Posterior vena cava (tissue), 2 donors: ENCODE measurements at places on chromosomes 4 and X. TPM values are rescaled to one million over a fixed set of nuclear protein-coding genes. Genes with fewer than 3 reads are reported as not detected.

- no peak for DNase-seq
Observed at GRCh38 chr4:15035159-15035558, 32.9 kb downstream of the CPEB2 start.

Gene FMR1NB
- total RNA-seq, result not detected

DNA sequence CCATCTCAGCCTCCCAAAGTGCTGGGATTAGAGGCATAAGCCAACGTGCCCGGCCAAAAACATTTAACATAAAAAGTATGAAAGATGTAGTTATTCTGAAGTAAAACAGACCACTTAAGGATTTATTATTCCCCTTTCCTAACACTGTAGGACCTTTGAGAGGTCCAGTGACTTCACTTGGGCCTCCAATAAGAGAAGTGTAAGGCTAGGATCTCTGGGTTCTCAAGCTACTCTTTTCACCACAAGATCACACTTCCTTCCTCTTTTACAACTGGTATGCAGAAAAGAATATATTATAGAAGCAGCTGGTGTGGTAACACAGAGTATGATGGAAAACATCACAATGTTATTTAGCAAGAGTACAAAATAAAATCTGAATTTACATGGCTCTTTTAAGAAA is 30.2 kb upstream of the CCNG2 start:
- no peak for DNase-seq

Gene RIBC1
- 0.19 TPM for total RNA-seq

GRCh38 chr4:128255906-128256305 is 31.7 kb downstream of the PGRMC2 start:
- no peak for DNase-seq

DNA sequence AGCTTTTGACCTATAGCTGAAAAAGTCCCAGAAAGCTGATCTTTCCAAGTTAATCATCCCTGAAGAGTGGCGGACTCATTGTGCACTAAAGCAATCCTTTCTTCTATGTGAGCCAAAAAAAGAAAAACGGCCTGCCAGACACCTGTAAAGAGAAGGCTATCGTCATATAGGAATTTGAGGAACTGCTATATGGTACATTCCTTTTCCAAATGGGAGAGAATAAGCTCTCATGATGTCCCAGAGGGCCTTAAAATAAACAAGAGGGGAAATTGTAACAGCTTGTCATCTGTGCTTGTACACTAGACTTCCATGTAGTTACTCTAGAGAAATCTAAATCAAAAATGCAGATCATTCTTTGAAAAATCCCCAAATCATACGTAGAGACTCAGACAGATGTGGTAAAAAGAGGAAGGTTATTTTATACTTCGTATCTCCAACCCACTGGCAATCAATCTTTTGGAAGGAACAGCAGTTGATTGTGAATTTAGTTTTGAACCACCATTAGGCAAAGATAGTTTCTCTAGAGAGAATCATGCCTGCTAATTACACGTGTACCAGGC is 26.1 kb downstream of the GPR174 start:
- DNase-seq, result no peak

- DNase-seq, result no peak
Observed at GRCh38 chr4:88819818-88820697, 122.4 kb upstream of the NAP1L5 start.

GRCh38 chrX:80578517-80579105 is 158.4 kb downstream of the TENT5D start:
- DNase-seq, result no peak

GRCh38 chr4:42927946-42928345 is 35.4 kb downstream of the GRXCR1 start:
- DNase-seq, result no peak

DNA sequence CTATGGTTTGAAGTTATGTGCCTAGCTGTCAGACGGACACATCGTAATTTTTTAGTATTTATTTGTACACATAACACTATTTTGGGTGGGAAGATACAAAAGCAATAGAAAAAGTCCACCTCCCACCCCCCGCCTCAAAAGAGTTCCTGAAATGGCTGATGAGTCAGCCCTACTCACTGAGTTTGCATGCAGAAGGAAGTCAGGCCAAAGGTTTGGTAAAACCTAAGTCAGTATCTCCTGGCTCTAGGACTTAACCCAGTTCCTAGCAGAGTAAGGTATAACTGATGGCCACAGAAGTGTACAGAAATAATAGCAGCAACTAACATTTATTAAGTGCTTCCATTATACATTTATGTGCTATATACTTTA is 2.9 kb upstream of the KLHL2 start:
- DNase-seq, result no peak

Gene IL2
- not detected for total RNA-seq

GRCh38 chr4:114012749-114013148 is 33.3 kb upstream of the ARSJ start:
- no peak for DNase-seq

DNA sequence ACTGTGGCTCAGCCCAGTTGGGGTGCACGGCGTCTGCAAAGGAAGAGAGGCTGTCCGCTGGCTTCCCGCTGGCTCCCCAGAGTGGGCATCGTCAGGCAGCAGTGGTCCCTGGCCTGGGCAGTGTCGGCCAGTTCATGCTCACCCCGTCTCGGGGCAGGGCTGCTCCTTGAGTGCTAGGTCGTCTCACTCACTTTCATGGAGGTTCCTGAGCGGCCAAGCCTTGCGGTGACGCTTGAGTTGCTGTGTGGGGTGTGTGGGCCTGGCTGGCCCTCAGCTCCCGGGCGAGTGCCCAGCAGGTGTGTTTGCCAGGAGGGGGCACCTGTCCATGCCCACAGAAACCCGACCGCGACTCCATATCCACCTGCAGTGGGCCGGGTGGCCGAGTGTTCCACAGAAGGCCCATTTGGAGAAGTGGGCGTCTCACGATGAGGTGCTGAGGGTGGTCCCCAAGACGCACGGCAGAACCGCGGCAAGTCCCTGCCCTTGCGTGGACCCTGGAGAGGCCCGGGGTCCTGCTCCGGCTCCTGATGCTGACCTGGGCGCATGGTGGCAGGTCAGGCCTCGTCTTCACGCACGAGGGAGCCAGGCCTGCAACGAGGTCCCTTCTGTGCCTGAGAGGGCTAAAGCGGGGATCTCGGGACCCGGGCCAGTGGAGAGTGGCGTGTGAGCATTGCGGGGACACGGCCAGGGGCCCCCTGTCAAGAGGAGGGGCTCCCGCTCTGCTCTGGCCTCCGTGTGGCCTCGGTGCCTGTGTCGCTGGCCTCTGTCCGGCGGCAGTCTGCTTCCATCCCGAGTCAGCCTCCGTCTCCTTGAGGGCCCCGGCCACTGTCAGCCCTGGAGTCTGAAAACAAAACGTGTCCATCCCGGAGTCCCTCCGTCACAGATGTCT is 18.5 kb upstream of the UVSSA start:
- peak; percentile 69 for DNase-seq

Gene MED28
- 34.4 TPM for total RNA-seq

Gene PDLIM3
- 447 TPM for total RNA-seq

GRCh38 chrX:99719140-99719539 is 690.9 kb downstream of the PCDH19 start:
- no peak for DNase-seq

- DNase-seq, result peak; percentile 24
Observed at GRCh38 chr4:513327-513726, 14.3 kb downstream of the PIGG start.

GRCh38 chr4:139633195-139633594 is 32.4 kb upstream of the MGST2 start:
- no peak for DNase-seq

DNA sequence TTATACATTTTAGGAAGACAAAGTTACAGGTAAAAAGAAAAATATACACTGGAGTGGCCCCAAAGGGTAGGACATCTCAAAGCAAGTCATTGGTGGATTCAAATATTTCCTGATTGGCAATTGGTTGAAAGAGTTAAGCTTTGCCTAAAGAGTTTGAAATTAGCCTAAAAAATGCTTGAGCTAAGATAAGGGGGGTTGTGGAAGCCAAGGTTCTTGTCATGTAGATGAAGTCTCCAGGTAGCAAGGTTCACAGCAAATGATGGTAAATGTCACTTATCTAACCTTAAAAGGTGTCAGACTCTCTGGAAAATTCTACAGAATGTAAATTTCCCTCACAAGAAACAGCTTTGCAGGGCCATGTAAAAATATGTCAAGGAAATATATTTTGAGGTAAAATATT is 596.7 kb downstream of the FAT4 start:
- no peak for DNase-seq

Gene AMER1
- total RNA-seq, result 5.7 TPM

DNA sequence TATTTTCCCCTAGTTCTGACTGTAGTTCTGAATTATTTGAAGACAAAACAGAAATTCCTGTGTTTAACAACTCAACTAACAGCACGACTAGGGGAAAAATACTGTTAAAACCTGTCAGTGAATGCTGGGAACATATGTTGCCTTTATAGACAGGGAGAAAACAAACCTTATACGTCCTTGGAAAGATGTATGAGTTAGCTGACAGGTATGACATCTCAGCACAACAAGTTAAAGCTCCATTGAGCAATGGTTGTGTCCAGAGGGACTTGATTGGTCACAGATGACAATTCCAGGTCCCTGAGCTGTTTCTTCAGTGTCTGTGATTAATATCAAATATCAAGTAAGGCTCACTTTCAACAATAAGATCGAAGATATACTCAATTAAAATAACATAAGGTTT is 58.2 kb upstream of the DDIT4L start:
- DNase-seq, result no peak

DNA sequence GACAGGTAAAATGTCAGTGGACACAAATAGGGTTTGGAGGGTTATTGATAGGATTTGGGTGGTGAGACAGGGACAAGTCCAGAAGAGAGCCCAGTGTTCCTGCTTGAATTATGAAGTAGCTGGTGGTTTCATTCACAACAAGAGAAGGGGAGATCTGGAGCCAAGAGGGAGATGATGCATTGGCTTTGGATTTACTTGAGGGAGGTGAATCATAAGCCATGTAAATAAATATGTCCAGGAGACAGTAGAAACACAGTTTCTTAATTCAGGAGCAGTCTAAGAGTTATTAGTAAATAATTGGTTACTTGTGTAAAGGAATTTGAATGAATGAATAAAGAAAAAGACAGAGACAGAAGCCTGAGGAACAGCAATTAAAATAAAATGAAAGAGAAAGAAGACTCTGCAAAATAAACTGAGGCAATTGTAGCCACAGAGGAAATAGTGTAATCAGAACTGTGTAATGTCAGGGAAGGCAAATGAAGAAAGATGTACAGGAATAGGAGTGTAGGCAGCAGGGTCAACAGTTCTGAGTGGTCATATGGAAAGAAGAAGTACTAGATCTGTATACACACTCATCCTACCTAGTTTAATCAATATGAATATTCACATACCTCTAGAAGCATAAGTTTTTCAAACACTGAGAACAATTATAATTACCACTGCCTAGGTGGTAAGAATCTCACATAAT is 50.2 kb upstream of the CXCL8 start:
- DNase-seq, result no peak

- no peak for DNase-seq
Observed at GRCh38 chr4:154709550-154709949, 34.2 kb upstream of the LRAT start.

Gene GPR34
- total RNA-seq, result 16.9 TPM

DNA sequence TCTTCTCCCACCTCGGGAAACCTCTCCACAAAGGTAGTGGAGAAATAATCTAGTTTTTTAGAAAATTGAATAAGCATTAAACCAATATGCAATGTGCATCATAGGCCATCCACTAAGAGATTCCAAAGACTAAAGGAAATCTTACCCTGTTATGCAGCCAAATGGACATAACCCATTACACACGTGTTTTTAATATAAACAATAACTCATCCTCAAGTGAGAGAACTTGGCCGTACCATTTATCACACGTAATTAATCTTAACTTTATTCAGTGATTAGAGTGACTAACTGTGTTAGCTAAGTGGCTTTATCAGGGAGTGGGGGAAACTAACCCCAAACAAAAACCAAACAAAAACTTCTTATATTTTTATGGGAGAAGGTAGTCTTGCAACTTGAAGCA is 57.8 kb downstream of the AFM start:
- no peak for DNase-seq

DNA sequence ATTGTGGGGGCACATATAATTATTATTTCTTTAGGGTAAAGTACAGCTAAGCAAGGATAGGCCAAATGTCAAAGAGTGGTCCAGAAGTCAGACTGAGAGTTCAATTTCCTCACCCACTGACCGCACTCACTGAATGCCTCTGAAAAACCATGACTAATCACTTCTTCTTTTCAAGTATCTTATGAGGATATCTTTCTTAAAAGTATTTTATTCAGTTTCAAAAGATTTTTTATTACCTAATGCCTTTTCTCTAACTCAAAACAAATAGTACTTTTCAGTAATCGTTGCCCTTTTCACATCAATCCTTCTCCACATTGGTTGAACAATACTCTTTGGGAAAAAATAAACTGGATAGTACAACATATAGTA is 61.7 kb upstream of the CAMK2D start:
- DNase-seq, result no peak

Gene HSPA4L
- total RNA-seq, result 9.9 TPM

Gene NAA15
- total RNA-seq, result 57.0 TPM

GRCh38 chrX:149506349-149506748 is 1.2 kb upstream of the IDS start:
- DNase-seq, result no peak

Gene NMU
- total RNA-seq, result not detected

DNA sequence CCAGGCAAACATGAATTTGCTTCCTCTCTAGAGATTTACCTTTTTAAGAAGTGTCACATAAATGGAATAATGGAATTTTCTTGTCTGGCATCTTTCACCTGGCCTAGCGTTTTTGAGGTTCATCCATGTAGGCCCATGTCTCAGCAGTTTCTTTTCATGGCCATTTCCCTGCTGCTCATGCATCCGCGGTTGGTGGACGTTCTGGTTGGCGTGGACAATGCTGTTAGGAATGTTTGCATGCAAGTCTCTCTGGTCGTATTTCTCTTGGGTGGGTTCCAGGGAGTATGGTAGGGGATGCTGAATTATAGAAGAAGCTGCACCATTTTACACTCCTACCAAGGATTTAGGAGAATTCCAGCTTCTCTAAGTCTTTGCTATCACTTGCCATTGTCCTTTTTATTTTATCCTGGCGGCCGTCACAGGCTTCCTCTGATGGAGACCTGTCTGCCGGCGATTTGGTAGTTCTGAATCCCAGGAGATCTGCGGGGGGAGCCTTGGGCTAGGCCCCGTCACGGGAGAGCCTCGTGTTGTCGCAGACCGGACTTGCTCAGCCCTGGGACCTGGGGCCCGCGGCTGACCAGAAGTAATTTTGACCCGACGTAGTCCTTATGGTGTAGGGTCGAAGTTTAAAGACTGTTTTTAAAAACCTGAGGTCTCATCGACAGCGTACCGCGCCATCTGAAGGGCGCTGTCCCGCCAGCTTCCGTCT is 56.9 kb upstream of the TADA2B start:
- no peak for DNase-seq

Gene HTN3
- not detected for total RNA-seq

DNA sequence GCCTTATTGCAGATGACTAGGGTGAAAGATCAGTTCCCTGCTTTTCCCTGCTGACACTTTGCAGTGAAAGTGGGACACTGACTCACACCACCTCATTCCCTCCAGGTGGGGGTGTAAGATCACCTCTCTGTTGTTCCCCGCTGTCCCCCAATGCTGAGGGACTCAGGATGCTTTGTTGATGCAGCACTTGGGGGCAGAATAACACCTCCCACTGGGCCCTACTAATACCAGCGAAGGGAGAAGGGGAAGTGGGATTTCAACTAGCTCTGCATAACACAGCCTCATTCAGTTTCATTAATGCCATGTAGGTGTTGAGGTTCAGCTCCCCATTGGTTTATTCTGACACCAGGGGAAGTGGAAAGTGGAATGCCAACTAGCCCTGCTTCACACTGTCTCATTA is 43.6 kb upstream of the IL1RAPL2 start:
- no peak for DNase-seq
